Sciatic nerve (tissue), 2 donors: ENCODE measurements at places on chromosomes 6 and 20.

GRCh38 chr6:51892750-51893149 is 194.7 kb downstream of the PKHD1 start:
- no peak for DNase-seq

DNA sequence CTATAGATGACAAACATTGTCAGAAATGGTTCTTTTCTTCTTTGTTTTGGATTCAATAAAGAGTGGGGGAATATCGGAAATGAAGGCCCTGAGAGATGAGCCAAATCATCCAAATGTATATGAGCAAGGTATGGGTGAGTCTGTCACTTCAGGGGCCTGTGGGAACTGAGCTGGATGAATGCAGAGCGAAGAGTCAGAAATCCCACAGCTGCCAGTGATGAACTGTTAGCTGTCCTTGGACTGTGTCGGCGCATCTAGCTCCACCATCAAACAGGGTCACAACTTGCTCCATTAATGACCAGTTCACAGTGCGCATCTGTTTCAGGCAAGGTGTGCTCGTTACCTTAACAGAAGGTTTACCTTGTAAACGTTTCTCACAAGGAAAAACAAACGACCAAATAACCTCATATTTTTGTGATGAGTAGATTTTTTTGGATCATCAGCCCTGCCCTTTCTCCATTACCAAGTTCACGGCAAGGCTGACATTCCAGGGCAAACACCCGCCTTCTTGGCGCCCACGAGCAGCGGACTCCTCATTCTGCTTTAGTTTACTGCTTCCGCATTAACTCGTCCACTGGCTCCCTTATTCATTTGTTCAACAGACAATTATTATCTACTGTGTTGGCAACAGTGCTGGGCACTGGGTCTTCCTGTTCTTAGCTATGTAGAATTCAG is 15.0 kb upstream of the CCN6 start:
- no peak for DNase-seq

DNA sequence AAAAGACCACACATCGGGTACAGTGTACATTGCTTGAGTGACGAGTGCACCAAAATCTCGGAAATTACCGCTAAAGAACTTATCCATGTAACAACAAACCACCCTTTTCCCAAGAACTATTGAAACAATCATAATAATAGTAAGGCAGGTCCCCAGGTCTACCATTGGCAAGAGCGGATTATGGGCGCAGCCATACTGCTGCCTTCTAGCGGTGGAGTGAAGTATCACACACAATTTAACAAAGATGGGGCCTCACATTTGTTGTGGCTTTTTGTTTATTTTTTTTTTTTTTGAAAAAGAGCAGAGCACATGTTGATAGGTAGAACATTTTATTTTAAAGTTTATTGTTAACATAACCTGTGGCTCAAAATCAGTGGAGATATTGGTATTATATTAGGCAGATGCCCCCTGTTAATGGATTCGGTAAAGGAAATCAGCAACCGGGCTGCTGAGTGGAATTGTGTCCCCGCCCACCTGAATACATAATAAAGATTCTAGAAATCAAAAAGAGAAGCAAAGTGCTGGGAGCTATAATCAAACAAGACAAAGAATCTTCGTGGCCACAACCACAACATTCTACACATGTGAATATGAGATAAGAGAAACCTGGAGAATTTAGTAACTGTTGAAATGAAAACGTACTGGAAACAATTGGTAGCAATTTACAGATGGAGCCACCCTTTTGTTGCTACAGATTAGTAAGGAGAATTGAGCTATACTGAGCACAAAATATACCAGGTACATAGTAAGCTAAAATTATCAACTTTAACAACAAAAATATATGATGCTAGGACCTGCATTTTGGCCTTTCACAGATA is 94.2 kb upstream of the EXOC2 start:
- no peak for DNase-seq

DNA sequence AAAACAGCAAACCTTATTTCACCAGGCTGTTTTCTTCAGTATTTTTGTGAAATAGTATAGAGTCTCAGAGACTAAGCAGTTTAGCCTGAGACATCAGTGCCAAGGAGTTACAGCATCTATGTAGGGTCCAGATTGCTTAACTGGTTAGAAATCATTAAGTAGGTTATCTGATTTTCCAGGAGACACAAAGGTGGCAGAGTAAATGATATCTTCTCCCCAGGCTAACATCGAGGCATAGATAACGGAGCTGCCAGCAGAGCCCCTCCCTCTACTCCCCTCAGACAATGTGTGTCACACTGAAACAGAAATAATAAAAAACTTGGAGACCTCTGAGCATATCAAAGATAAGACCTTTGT is 473.0 kb upstream of the CITED2 start:
- no peak for DNase-seq

DNA sequence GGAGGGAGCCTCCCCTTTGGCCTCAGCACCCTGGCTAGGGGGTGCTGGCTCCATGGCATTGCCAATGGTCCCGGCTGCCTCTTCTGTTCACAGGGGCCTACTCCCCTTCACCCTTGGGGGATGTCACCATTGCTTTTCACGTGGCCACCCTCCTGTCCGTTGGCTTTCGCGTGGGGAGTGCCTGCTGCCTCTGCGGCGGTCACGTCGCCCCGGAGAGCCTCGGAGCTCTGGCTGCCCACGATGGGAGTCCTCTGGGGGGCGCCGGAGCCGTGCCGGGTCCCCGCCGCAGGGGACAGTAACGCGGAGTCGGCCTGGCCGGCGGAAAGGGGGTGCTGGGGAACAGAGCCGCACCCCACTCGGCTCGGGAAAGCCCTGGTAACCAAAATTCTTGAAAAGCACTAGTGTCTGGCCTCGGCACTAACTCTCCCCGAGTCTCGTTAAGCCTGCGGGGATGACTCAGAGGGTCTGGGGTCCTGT is 661 bp upstream of the HEBP2 start:
- peak; percentile 74 for DNase-seq

DNA sequence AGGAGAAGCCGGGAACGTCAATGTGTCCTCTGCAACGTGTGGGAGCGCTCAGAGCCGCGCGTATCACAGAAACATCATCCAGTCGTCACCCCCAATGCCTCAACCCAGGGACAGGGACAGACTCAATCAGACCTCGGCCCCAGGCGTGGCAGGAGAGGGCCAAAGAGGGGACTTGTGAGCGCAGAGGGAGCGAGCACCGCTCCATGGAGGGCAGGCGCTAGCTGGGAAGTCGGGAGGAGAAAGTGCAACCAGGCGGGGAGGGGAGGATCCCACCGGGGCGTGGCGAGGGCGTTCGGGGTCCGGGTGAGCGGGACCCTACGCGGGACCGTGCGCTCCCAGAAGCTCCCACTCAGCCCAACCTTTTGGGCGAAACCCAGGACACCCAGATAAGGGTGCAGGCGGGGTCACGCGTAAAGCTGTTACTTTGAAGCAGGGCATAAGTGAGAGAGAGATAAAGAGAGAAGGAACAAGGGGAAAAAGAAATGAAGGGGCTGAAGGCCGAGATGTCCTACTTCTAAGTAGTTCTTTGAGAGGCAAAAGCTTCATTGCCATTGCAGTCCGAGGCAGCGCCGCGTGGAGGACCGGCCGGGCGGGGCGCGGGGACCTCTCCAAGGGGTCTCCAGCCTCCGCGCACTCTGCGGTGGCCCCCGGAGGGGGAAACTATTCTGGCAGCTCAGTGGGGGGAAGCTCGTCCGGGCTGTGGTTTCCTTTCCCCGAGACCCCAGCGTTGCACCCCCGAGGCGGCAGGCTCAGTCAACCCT is 862 bp upstream of the SOBP start:
- DNase-seq = peak; percentile 67

DNA sequence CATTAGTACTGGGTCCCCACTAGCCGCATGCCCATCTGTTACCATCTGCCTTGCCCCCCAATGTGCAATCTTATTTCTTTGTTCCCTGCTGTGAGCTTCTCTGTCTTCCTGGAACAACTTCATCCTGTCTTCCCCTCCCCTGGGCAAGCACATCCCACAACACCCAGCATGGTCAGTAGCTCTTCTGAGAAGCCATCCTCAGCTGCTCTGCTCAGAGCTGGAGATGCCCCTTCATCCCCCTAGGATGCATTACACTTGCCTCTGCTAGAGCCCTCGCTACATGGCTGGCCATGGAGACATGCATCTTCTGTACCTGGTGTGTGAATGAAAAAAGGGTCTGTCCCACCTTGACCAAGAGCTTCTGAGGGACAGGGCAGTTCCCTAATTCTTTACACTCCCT is 141.2 kb downstream of the CDC5L start:
- DNase-seq = no peak

GRCh38 chr6:105243487-105243886 is 63.7 kb upstream of the POPDC3 start:
- no peak for DNase-seq

DNA sequence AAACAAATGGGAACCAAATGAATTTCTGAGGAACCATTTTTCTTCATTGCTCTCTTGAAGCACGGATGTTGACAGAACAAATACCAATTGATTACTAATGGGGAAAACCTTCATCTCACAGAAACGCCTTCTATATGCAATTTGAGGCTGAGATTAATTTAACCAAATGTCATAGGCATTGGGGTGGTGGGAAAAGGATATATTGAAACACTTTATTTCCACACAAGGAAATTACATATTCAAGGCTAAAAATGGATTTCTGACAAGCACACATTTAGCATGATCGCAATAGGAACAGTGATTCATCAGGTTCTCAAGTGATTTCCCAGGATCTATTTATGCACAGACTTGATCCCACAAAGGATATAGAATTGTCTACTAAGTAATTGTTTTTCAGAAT is 88.9 kb downstream of the COL12A1 start:
- DNase-seq = no peak

- peak; percentile 88 for DNase-seq
Observed at GRCh38 chr6:32969685-32970412, 1.5 kb downstream of the BRD2 start.

DNA sequence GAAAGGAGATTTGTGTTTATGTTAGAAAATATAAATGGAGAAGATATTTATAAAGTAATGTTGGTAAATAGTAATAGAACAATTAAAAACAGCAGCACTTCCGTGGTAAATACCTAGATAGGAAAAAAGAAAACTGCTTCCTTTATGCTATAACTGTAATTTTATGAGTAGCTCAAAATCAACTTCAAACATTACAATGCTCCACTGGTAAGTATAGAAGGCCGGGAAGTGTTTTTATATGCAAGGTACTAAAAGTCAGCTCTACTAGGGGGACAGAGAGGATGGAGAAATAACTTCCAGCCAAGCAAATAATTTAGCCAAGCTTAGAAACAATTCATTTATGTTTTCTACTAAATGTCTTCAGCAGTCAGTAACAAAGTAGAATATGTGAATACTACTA is 56.7 kb downstream of the ARHGAP18 start:
- DNase-seq = no peak

DNA sequence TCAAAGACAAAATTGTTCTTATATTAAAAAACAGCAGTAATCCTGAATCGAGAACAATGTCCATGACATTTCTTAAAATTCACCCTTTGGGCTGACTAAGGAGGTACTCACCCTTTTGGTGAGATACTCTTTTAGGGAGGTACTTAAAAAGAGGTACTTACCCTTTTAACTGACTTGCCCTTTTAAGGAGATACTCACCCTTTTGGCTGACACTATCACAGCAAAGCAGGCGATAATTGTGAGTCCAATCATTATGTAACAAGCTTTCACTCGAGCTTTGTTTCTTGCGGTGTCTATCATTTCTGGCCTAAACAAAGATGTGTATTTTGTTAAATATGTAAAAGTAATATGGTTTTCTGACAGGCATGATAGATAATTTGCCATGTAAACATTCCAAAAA is 3.7 kb downstream of the FAM162B start:
- no peak for DNase-seq

- DNase-seq = no peak
Observed at GRCh38 chr6:106183430-106183829, 97.3 kb downstream of the PRDM1 start.

- no peak for DNase-seq
Observed at GRCh38 chr6:1910621-1911407, 301.1 kb downstream of the FOXC1 start.

GRCh38 chr20:10338426-10339180 is 95.4 kb downstream of the MKKS start:
- DNase-seq = no peak

DNA sequence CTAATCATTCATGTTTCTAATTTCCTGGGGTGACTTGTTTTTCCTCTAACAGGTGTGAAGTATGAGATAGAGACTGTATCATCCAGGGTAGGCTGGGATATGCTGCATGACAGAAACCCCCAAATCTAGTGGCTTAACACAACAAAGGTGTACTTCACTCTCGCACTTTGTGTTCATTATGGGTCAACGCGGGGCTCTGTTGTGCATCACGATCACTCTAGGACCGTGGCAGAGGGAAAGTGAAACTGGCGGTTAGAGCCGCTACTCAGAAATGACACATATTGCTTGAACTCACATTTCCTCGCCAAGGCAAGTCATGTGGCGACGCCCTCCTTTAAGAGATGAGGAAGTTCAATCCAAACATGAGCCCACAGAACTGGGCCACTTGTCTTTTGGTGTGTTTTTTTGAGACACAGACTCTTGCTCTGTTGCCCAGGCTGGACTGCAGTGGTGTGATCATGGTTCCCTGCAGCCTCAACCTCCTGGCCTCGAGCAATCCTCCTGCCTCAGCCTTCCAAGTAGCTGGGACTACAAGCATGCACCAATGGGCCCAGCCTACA is 41.3 kb downstream of the PCNA start:
- peak; percentile 70 for DNase-seq
